Right lung (tissue), 10 donors: ENCODE measurements at places on chromosomes 3 and 15.

DNA sequence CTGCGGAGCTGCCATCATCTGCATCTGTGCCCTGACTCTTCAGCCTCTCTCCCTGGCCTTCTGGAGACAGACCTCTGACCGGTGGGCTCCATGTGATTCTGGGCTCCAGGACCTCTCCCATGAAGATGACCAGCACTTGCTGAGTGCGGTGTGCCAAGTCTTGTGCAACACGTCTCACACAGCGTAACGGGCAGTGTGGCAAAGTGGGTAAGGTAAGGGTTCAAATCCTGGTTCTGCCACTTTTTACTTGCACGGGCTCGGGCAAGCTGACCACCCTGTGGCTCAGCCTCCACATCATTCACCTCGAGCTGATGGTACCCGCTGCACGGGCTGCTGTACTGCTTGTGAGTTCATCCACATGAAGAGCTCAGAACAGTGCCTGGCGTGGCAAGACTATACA, 6.5 kb upstream of the SYNM start:
- no peak for DNase-seq

DNA sequence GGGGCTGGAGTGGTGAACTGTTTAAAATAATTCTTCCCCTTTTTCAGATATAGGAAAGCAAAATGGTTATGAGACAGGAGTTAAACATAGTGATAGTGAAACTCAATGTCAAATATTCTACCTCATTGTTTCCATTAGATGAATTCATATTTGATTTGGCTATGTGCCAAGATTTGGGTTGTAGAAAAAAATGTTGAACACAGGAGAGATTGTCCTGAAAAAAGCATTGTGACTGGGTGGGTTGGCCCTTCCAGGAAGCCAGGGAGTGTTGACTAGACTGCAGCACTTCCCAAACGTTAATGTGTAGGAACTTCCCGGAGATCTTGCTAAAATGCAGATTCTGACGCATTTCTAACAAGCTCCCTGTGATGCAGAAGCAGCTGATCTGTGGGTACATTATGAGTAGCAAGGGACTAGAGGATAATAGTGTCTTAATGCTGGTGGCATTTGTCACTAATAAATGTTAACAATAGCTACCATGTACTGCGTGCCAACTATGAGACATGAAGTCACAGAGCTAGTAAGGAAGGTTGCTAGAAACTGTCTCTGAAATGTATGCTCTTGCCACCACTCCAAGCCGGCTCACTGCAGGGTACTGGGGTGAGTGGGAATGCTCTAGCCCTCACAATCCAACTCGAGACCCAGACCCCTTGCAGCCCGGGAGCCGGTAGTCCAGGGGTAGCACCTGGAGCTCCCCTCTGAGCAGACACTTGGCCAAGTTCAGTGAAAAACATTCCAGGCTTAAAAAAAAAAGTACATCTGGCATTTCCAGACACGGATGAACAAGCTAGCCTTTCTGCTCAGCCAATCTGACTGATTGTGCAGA, 120.6 kb downstream of the CD47 start:
- DNase-seq: no peak

GRCh38 chr3:156456771-156457224, 98.1 kb downstream of the SSR3 start:
- no peak for DNase-seq

DNA sequence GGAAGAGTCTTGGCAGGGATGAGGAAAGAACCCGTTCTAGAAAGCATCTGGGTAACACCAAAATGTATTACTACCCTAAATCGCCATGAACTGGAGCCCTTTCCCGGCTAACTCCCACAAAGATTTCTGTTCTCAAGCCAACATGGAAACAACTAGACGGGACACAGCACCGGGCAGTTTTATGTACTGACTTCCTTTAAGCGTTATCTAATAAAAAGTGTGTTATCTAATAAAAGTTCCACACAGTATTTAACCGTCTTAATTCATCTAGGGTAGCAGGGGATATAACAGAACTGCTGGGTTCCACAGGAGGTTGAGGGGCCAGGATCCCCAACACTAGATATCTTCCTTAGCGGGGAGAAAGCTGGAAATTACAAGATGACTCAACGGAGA, 347 bp upstream of the C3orf62 start:
- DNase-seq: no peak

DNA sequence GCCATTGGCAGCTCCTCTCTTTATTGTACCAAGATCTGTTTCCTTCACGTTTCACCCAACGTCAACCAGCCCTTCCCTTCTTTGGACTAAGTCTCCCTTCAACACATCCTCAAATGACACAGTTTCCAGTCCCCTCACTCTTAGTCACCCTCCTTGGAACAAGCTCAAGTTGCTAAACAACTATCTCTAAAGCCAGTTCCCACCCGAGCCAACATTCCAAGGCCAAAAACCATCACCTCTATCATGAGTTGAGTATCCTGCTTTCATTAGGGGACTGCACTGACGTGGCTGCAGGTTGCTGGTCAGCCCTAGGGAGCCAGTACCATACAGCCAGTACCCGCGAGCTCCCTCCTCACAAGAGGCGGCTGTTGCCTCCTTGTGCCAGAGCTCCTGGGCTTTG, 73.8 kb downstream of the LIPC start:
- no peak for DNase-seq
